Hepatic stellate cell (primary cell): ENCODE measurements at places on chromosomes 5 and 9.

GRCh38 chr9:127154390-127155191 is 32.2 kb upstream of the ANGPTL2 start:
- no peak for DNase-seq

- DNase-seq, result no peak
Measured at GRCh38 chr9:130242270-130243014, 23.1 kb upstream of the HMCN2 start.

DNA sequence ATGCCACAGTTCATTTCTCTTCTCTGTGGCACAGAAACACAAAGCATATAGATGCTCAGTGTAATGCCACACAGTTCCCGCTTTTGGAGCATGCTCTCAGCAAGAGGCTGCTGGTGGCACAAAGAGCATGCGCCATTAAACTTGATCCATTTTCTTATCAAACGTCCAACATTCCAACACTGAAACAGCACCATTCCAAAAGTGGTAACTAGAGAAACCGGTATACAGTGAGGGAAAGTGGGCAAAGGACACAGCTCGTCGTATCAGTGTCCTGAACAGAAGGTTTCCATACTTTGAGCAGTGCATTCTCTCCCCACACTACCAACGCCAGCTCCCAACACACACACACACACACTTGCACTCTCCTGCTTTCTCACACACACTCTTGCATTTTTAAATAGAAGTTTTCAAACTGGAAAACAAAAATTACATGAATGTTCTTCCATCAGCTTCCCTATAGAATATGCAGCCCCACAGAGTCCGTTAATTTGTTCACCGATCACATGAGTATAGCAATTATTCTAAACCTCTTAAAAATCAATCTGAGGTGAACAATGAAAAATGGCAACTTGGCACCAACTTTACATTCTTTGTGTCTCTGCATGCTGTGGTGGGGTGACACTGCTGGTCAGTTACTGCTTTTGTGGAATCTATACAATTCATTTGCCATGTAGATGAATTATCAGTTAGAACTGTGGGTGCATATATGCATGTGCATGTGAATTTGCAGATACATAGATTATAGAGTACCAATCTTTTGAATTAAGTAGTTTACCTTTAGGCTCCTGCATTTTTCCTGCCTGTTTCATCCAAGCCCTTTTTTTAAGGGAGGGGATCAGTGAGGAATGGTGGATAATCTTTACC is 5.7 kb downstream of the NFIB start:
- DNase-seq, result no peak

- DNase-seq, result no peak
Measured at GRCh38 chr9:97940233-97940632, 2.3 kb upstream of the HEMGN start.

- DNase-seq, result no peak
Measured at GRCh38 chr5:171397599-171397998, 9.9 kb downstream of the NPM1 start.

DNA sequence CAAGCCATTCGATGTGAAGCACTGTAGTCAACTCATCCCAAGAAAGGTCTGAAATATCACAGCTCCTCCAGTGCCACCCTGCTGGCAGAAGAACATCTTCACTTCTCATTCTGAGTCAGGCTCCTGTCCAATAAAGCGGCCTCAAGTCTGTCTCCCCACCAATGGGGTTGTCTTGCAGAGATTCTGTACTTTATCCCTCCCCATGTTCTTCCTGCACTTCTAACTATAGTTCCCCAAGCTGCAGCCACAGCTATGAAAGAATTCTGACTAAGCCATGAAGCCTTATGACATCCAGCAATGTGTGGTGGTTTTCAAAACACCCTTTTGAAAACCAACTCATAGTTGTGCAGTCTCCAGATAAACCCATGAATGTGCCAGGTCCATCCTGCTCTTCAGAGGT is 6.8 kb downstream of the MACROH2A1 start:
- peak; percentile 79 for DNase-seq

DNA sequence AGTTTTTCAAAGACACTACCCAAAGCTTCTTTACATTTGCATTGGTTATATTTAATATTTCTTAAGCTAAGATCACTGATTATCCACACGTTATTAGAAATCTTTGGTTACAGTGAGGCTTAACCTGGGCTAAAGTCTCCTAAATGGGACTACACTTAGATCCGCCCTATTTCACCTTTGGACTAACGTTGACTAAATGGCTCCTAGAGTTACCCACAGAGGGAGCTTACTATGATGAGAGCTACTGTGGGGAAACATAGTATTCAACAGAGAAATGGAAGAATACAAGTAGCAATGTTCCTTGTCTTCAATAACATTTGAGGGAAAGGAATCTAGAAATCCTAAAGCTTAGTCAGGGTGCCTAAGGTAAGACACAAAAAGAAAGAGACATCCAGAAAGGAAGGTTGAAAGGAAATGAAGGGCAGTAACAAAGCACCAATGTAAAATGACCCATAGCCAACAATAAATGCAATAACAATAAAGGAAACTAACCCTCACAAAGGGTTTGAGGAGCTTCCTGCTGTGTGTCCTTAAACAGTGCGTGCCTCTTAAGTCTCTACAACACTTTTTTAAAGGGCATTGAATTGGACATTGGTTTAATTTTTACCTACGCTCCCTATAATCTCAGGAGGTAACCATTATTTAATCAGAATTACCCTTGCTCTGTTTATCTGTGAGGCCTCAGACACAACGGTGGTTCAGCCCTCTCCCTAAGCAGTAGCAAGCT is 217.1 kb downstream of the PJA2 start:
- no peak for DNase-seq

- DNase-seq, result no peak
Measured at GRCh38 chr5:172896465-172896864, 62.4 kb downstream of the ERGIC1 start.

GRCh38 chr5:156528673-156529072 is 201.7 kb downstream of the SGCD start:
- no peak for DNase-seq

- DNase-seq, result peak; percentile 60
Measured at GRCh38 chr5:176578391-176578808, 29.3 kb downstream of the CDHR2 start.

DNA sequence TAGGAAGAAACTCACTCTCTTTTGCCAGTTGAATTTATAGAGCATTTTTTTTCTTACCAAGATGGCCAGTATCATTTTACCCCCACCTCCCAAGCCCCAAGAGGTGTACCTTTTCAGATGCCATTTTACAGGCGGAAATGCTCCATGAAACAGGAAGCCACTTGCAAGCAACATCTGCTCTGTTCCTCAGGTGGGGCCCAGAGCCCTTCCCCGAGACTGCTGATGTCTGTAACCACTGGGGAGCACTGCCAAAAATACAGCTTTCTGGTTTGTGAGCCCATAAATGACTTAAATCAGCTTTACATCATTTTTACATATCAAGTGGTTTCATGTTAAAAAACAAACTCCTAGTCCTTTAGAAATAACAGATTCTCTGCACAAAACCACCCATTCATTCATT is 42.9 kb upstream of the GARNL3 start:
- DNase-seq, result no peak

GRCh38 chr9:131417264-131418142 is 23.6 kb downstream of the PRRC2B start:
- no peak for DNase-seq

GRCh38 chr5:139134906-139135305 is 63.3 kb downstream of the SIL1 start:
- no peak for DNase-seq

DNA sequence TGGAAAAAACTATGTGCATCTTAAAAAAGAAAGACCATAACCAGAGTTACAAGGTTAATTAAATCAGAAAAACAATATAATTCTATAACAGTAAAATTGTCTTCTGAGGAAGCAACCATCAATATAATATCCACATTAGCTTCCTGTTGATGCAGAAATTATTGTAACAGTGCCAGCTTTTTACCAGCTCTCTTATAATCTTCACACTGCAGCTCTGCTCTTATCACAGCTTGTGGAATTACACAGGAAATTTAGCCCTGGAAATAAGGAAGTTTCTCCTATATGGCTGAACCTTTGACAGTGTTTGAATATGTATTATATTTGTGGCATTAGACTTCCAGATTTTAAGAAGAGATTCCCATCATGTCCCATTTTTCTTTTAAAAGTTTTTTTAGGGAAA is 49.1 kb upstream of the TEK start:
- no peak for DNase-seq

- no peak for DNase-seq
Measured at GRCh38 chr5:10856071-10856470, 95.0 kb upstream of the DAP start.

- no peak for DNase-seq
Measured at GRCh38 chr5:156126716-156127115, 200.2 kb upstream of the SGCD start.
